Activated naive CD8-positive, alpha-beta T cell treated with anti-CD3 and anti-CD28 coated beads for 36 hours (primary cell): ENCODE measurements at places on chromosomes 2 and 18. TPM values are rescaled to one million over a fixed set of nuclear protein-coding genes. Genes with fewer than 3 reads are reported as not detected.
A peak's percentile ranks its signal among the peaks of the same experiment; 100 is the strongest.

GRCh38 chr2:119290859-119291587, 67.4 kb downstream of the STEAP3 start:
- DNase-seq = peak; percentile 60

Gene FIGLA
- not detected for total RNA-seq

Gene ZNF804A
- total RNA-seq = not detected

Gene REEP1
- total RNA-seq = 0.20 TPM
